Stimulated activated CD8-positive, alpha-beta memory T cell treated with anti-CD3 and anti-CD28 coated beads, Interleukin-4, amount 100 ng/mL, for 48 hours (primary cell): ENCODE measurements at places on chromosomes 1 and 21.

- DNase-seq: no peak
These were observed 1.9 kb downstream of the VANGL1 start for GRCh38 chr1:115643666-115644065.

GRCh38 chr1:77845951-77846350, 42.5 kb upstream of the NEXN start:
- DNase-seq: no peak

- no peak for DNase-seq
These were observed 67.4 kb upstream of the SIPA1L2 start for GRCh38 chr1:232697187-232697822.

DNA sequence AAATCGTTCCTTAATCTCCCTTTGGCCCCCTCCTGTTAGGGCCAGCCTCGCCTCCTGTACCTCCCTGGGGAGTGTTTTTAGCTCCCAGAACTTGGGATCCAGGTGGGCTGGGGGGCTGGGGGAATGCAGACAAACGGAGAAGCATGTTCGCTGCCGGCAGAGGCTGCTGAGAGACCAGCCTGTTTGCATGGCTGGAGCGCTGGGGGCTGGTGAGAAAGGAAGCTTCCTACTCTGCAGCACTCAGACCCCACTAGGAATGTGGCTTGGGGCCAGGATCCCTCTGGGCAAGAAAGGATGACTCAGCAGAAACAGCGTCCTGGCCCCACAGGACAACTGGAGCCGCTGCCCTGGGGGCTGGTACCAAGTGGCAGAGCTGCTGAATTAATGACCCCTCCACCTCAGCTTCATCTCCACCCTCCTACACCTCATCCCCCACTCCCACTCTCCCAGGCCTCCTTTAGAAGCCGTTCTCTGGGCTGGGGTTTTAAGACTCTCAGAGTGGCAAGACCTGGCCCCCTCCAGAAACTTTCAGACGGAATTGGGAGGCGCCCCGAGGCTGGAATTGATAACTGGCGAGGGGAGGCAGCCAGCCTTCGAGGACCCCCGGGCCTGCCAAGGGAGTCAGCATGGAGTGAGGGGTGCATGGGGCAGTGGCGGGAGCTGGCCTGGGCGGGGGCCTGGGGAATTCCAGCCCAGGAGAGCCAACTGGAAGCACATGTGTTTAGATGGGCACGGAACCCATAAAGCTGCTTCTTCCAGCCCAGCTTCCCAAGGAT, 28.5 kb upstream of the EPS8L3 start:
- DNase-seq: peak; percentile 25

DNA sequence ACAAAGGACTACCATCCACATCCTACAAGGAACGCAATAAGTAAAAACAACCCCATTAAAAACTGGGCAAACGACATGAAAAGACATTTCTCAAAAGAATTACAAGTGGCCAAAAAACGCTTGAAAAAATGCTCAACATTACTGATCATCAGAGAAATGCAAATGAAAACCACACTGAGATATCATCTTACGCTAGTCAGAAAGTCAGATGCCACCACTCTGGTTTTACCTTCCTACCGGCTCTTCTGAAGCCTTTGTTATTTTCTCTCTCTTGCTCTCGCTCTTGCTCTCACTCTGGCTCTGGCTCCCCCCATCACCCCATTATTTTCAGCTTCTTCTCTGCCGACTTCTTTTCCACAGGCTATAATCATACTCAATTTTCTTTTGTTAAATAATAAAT, 38.8 kb downstream of the VPS45 start:
- no peak for DNase-seq

- no peak for DNase-seq
These were observed 81.1 kb upstream of the FGGY start for GRCh38 chr1:59215766-59216291.

- DNase-seq: no peak
These were observed 23.1 kb upstream of the SLC22A15 start for GRCh38 chr1:115953180-115953579.

- DNase-seq: no peak
These were observed 28.1 kb downstream of the IL23R start for GRCh38 chr1:67194209-67194863.

DNA sequence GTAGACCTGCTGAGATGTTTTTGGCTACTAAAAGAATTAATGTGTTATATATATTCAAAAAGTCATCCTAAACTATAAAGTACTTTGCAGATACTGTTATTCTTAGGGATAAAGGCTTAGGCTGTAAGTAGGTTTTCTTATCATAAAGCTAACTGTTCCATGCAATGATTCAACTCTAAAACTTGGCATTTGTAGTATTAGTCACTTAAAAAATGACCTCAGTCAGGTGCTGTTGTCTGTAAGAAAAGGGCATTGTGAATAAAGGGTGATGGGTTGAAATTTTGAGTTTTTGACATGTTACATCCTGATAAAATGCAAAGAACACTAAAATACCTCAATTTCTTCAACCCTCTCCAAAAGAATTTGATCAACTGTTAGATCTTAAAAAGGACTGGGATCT, 32.9 kb downstream of the ADCY10 start:
- DNase-seq: no peak

DNA sequence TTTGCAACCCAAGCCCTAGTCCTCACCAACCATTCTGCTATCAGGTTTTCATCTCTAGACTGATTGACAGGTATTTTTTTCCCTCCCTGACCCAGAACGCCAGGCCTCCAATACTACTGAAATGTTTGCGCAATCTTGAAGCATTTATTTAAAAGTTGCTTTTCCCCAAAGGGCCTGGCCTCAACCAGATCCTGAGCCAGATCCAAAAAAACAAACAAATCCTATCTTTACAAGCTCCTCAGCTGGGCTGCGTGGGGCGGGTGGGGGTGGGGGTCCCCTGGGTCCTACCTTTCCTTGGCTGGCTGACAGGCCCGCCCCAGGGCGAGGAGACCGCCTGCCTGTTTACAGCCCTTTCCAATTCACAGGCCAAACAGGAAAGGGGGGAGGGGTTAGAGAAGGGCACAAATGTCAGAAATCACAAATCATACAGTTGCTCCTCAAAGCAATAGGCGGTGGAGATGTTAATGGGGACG, 98.8 kb downstream of the FOXD2 start:
- DNase-seq: no peak

- DNase-seq: no peak
These were observed 13.1 kb upstream of the PLA2G2C start for GRCh38 chr1:20199403-20199802.

- no peak for DNase-seq
These were observed 79.3 kb downstream of the SIK1 start for GRCh38 chr21:43347461-43348169.

DNA sequence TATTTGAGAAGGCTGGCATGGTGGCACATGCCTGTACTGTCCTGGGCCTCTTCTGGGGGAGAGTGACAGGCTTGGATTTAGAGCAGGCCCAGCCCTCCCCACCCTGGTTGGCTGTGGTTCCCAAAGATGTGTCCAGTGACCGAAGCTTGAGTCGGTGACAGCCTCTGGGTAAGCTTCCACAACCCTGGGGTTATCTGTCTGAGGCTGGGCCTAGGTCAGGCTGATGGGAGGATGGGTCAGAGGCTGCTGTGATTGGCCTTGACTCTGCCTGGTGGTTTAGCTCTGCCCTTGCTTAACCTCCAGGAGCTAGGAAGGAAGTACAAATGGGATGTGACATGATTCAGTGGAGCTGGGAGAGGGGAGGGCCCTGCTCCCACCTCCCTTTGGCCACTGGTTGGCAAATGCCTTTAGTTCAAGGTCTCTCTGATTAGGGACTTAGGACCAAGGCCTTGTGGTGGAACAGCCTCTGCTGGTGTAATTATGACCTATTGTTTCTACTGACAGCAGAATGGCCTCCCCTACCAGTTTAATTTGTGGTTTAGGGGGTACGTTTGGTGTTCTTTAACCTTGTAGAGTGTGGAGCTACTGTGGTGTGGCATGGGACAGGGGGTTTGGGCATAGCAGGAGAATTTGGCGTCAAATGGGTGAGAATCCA, 16.6 kb downstream of the NUDC start:
- DNase-seq: no peak

DNA sequence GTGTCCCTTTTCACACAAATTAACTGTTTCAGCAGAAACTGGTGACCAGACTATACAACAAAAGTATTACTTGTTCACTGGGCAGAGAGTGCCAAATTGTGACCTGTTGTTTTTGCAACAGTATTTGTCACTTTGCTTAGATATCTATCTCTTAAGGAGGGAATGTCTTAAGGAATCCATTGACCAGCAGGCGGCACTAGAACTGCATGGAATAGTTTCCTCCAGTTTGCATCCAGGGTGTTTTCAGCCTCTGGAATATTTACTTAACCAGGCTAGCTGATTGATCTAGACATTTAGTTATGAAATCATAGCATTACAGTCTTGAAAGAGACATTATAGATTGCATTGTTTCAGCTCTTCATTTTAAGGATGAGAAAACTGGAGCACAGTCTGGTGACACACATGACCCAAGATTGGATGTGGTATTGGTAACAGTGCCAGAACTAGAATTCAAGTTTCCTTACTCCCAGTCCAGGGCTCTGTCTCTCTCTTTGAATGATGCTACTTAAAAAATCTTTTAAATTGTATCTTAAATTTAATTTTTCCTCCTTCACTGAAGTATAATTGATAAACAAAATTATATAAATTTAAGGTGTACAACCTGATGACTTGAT, 16.9 kb downstream of the RPTN start:
- DNase-seq: peak; percentile 37

DNA sequence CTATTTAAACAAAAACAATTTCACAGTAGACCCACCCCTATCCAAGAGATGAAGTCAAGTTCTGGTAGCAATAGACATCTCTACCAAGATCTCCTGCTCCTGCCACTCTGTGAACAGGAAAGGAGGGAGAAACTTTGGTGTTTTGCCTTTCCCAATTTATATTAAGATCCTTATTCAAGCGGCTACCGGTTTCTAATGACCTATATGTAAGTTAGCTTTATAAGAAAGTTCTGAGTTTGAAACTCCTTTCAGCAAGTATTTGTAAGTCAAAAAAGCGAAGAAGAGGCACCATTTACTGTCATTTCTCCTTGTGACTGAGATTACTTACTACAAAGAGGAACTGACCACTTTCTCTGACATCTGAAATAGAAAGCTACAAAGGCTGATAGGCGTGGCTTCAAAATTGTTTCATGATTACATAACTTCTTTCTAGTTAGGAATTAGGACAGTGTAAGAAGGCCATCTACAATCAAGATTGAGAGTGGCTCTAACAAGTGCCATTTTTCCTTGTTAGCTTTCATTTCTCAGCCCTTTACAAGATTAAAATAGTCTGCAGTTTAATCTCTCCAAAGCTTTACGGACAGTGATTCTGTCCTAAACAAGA, at the start of gene MNDA:
Gene MNDA, plus strand, starts transcription at position 448 of the 604 bp plus-strand sequence. CDS start 10,803 bp downstream, outside the sequence.
- no peak for DNase-seq

- DNase-seq: no peak
These were observed 108.8 kb downstream of the KIAA0319L start for GRCh38 chr1:35448344-35448801.

DNA sequence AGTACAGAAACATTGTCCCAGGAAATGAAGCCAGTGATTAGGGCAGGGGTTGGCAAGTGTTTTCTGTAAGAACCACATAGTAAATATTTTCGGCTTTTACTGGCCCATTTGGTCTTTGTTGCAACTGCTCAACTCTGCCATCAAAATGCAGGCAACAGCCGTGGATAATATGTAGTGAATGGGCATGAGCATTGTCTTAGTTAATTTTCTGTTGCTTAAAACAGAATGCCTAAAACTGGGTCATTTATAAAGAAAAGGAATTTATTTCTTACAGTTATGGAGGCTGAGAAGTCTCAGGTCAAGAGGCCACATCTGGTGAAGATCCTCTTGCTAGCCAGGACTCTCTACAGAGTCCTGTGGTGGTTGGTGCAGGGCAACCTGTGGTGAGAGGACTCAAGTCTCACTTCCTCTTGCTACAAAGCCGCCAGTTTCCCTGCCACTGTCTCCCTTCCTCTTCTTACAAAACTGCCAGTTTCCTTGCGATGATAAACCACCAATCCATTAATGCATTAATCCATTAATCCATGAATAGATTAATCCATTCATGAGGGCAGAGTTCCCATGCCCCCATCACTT, 166.4 kb downstream of the PSMG1 start:
- DNase-seq: no peak

GRCh38 chr1:231600458-231600976, 26.1 kb upstream of the DISC1 start:
- no peak for DNase-seq

- DNase-seq: no peak
These were observed 1.1 kb upstream of the MRPL24 start for GRCh38 chr1:156742017-156742416.

GRCh38 chr1:102595106-102595505, 513.2 kb downstream of the COL11A1 start:
- no peak for DNase-seq

DNA sequence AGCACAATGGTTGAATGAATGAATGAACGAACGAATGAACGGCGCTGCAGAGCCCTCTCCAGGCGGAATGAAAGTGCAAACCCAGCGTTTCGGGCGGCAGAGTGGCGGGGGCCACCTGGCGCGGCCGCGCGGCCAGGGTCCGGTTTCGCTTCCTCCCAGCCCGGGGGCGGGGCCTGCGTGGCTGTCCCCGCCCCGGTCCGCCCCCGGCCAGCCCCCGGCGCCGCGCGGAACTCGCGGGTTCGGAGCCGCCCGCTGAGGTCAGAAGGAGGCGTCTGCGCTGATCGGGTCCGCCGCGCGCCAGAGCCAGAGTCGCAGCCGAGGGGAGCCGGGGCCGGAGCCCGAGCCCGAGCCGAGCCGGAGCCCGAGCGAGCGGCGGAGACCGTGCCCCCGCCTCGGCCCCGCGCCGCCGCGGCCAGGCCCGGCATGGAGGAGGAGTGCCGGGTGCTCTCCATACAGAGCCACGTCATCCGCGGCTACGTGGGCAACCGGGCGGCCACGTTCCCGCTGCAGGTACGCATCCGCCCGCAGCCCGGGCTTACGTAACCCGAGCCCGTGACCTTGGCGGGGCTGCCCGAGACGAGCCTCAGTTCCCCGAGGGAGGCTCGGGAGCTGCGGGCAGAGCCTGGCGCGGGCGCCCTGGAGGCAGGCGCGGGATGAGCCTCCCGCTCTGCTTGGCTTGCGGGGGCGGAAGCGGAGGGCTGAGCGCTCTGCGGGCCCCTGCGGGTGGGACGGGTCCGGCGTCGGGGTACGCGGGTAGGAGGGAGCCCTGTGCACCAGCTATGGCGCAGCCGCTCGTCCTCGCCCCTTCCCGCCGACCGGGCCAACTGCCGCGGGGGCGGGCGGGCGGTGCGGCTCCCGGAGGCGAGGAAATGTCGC, at the start of gene PDXK:
Gene PDXK, plus strand, starts transcription at position 258 of the 876 bp plus-strand sequence. Its CDS starts 166 bp downstream, at position 424.
- peak; percentile 82 for DNase-seq

GRCh38 chr1:166145499-166145898, 21.3 kb downstream of the FAM78B start:
- DNase-seq: no peak

GRCh38 chr1:213982672-213983492, 4.9 kb upstream of the PROX1 start:
- DNase-seq: no peak

- no peak for DNase-seq
These were observed 130.9 kb upstream of the SAMSN1 start for GRCh38 chr21:14677013-14677412.

- no peak for DNase-seq
These were observed 278.3 kb downstream of the ST6GALNAC3 start for GRCh38 chr1:76352741-76353435.

DNA sequence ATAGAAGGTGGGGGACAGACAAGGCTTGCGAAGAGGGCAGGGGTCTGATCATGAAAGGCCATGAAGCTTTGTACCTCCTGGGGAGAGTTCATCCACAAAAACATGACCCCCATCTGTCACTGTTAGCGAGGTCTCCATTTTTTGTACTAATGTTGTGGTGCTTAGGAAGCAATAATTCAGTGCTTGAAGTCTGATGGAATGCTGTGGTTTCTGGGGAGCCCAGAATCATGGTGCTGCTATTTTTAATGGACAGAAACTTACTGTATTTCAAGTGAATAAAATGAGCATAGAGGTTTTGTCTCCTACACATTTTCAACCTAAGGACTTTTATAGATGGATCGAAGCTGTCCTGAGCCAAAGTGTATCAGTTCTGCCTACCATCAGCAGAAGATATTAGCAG, 28.2 kb upstream of the RGL1 start:
- no peak for DNase-seq
